NCI-H1092 treated with DMSO at 0.1 percent for 48 hours (cell line): ENCODE measurements at places on chromosomes 4 and X.

DNA sequence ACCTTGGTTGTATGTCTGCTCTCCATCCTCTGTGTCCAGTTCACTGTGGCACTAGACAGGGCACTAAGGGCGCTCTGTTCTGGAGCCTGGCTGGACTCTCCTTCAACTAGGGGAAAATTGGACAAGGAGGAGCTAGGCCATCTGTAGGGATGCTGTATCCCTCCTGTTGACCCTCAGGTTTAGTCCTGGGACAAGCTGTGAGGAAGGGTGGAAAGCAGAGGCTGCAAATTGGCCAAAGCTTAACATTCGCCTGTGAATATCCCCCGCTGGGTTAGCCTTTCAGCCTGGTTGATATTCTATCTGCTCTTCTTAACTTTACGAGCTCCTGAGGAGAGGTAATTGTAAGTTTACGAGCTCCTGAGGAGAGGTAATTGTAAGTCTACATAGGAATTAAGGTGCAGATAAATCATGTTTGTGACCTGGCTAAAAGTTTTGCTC is 64.4 kb upstream of the ENPEP start:
- no peak for DNase-seq

GRCh38 chr4:122602277-122603142 is 18.4 kb downstream of the IL21 start:
- peak; percentile 21 for DNase-seq

GRCh38 chr4:148447681-148448080 is 5.5 kb upstream of the NR3C2 start:
- no peak for DNase-seq

- DNase-seq, result no peak
Measured at GRCh38 chrX:72340626-72341025, 34.9 kb upstream of the CITED1 start.

DNA sequence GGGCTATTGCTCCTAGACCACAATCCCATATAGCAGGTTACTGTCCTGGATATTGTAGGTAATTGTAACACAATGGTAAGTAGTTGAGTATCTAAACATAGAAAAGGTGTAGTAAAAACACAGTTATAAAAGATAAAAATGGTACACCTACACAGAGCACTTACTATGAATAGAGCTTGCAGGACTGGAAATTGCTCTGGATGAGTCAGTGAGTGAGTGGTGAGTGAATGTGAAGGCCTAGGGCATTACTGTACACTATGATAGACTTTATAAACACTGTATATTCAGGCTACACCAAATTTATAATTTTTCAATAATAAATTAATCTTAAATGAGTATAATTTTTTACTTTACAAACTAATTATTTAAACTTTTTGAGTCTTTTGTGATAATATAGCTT is 425.7 kb downstream of the PABPC4L start:
- DNase-seq, result no peak

DNA sequence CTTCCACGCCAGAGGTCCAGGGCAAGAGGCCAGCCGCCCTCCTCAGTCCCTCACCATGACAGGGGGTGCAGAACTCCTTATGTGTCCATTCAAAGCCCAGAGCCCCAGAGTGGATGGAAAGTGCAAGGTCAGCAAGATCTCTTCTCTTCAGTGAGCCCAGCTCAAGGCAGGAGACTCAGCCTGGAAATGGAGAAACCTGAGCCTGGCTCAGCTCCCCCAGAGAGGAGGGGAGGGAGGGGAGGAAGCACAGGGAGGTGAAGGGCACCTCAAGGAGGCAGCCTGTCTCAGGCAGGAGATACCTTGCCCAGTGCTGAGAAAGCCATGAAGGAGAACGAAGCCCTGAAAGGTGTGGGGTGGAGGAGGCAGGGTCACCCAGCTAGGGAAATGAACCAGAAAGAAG is 121.8 kb upstream of the PJA1 start:
- no peak for DNase-seq

DNA sequence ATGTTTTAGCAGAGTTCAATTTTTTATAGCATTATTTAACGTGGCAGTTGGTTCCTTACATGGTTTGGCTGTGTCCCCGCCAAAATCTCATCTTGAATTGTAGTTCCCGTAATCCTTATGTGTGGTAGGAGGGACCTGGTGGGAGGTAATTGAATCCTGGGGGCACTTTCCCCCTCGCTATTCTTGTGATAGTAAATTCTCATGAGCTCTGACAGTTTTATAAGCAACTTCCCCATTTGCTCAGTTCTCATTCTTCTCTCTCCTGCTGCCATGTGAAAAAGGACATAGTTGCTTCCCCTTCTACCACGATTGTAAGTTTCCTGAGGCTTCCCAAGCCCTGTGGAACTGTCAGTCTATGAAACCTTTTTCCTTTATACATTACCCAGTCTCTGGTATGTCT is 329.5 kb downstream of the GRIA2 start:
- DNase-seq, result no peak

GRCh38 chrX:95764972-95765451 is 919.6 kb upstream of the DIAPH2 start:
- DNase-seq, result peak; percentile 25

GRCh38 chr4:158996669-158997074 is 106.2 kb upstream of the RAPGEF2 start:
- DNase-seq, result peak; percentile 27

DNA sequence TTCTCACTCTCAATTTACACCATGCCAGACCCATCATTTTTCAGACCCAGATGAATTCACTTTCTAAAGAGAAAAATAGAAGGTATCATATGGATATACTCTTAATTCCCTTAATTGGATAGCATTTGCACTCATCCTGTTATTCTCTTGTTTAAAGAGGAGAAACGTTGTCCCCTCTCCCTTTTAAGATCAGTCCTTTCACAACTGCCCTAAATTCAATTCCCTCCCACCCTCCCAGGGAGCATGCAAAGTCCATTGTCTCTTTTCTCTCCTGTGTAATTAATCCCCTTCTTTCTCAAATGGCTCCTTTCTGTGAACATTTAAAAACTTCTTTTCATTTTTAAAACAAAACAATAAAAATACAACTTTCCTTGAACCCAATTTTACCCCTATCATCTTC is 124.7 kb upstream of the TLL1 start:
- no peak for DNase-seq

DNA sequence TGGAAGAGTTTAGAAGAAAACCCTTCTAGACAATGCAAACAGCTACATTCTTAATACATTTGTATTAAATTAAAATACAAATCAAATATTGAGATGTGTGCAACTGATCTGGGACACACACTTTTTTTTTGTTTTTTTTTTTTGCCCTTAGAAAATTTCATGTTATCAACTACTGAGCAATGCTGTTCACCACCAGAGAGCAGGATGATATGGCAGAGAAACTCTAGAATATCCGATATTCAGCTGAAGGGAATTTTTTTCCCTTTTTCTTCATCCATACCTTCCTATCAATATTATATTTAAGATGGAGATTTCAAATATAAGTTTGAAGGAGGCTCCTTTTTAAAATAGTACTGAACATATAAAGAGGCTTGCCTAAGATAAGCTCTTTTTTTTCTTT is 1.0 kb downstream of the NDST3 start:
- DNase-seq, result no peak

DNA sequence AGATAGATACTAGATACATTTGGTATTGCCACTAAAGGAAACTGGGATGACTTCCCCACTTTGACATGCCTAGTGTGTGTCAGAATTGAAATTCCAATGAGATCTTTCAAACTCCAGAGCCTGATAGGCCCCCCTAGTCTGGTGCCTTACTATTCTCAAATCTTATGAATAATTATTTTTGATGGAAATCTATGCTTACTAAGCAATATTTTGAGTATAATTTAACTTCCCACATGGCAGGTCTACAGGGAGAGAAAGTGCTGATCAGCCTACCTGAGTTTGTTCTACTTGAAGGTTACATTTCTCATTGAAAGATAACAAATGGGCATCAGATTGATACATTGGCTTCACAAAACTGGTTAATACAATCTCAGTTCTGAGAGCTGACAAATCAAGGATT is 415.7 kb upstream of the BOD1L1 start:
- DNase-seq, result no peak

- DNase-seq, result no peak
Measured at GRCh38 chr4:74968456-74969164, 35.7 kb downstream of the PARM1 start.

- DNase-seq, result no peak
Measured at GRCh38 chrX:3052860-3053259, 11.6 kb downstream of the ARSF start.

- DNase-seq, result no peak
Measured at GRCh38 chr4:186170966-186171365, 20.4 kb upstream of the CYP4V2 start.

GRCh38 chr4:11782859-11783258 is 354.2 kb upstream of the HS3ST1 start:
- DNase-seq, result no peak

GRCh38 chr4:87895964-87896621 is 63.3 kb downstream of the MEPE start:
- no peak for DNase-seq

GRCh38 chr4:99950913-99951254 is 809 bp upstream of the H2AZ1 start:
- DNase-seq, result no peak

- no peak for DNase-seq
Measured at GRCh38 chrX:7086384-7086783, 61.1 kb upstream of the STS start.

DNA sequence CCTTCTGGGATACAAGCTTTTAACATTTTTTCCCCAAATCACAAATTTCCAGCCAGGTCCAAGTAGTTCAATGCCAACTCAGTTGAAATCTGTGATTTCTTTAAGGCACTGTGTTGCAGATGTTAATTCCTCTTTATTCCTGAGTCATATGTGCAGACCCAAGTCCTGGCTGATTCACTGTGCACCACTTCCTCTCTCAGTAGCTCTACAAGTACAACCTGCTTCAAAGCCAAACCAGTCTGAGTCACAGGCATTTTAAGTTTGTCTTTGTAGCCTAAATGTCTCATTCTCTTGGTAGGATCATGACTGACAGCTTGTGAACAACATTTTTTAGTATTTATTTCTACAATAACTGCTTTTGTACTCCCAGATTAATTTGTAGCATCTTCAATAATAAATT is 165.6 kb upstream of the S100G start:
- DNase-seq, result no peak

DNA sequence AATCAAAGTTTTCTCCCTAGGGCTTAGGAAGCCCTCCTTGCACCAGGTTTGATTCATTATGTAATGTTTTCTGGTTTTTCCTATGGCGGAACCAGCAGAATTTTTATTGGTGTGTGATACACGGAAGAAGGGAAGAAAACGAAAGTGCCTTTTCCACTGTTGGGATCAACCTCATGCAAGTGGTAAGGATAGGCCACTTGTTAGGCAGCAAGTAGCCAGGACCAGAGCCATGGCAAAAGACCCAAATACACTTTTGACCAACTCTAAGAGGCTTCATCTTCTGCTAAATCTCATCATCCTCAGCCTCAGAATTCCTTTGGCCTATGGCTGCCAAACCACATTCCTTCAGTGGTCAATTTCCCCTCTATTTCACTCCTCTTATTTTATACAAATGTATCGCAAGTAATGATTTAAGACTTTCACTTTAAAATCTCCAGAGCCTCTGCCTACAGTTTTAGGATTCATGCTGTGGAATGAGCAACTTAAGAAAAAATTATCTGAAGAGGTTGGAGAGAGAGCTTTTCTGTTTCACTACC is 21.2 kb downstream of the PPAT start:
- no peak for DNase-seq

DNA sequence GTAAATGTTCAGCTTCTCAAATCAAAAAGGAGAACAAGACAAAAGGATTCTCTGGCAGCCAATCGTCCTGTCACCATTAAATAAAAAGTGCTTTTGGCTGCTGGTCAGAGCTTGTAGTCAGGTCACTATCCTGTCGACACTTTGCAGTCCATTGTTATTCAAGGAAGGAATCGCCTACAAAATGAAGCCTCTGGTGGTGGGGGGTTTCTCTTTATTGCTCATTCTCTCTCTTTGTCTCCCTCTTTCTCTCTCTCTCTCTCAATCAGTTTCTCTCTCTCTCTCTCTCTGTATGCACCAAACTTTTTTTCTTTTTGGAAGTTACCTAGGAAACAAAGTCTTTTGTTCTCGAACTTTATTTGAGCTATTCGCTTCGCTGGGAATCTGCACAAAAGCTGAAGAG is 17.6 kb upstream of the SCML1 start:
- DNase-seq, result no peak

DNA sequence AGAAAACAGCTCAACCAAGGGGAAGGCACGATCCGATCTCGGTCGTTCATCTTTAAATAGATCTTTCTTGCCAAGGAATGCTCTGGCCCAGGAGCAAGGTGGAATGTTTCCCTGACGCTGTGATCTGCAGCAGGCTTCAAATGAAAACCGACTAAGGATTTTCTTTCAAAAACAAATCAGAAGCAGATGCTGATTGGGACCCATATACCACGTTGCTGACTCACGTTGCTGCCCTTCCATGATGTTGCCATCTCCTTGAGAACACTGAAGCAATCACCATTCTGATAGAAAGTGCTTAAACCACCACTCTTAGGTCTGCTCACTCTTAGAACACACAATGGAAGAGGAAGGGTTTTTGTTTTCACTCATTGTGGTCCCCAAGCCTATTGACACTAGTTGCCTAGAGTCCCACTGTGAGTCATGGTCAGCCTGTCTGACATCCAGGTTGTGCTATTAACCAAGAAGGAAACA is 26.1 kb downstream of the LAMTOR3 start:
- DNase-seq, result no peak

DNA sequence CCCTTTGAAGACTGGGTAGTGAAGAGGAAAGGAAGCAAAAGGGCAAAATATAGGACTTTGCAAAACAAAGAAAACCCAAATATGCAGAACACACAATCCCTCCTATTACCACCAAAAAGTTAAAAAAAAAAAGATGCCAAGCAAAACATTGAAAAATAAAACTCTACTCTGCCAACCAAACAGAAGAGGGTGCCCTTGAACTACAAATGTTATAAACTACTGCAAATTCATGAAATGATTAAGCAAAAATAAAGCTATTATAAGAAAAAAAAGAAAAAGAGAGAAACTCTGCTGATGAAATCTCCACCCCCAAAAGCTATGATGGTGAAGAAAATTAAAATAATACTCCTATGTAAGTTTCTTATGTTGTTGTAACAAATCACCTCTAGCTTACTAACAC is 168.5 kb upstream of the STK26 start:
- no peak for DNase-seq

- no peak for DNase-seq
Measured at GRCh38 chrX:153646620-153647373, at the start of gene DUSP9. DUSP9 (plus strand) TSS chrX:153647203; CDS start chrX:153647954, 751 bp downstream.

- DNase-seq, result no peak
Measured at GRCh38 chrX:129808829-129809796, 29.4 kb downstream of the SASH3 start.

GRCh38 chr4:76641351-76641750 is 206.3 kb downstream of the SHROOM3 start:
- peak; percentile 43 for DNase-seq

DNA sequence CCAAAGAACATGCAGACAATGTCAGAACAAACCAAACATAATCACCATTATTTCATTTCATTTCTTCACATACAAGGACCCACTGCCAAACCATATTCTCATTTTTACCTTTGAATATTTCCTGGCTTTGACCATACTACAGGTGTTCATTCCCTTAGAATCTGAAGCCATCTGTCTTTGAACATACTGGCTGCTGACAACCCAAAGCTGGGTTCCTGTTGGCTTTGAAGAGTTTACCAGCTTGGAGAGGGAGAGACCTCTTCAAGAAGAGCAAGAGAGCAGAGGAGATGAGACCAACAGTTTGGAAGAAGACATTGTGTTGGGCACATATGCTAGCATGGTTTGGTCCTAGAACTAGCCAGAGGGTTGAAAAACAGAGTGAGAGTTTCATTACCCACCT is 145.6 kb upstream of the KCNIP4 start:
- DNase-seq, result no peak

- no peak for DNase-seq
Measured at GRCh38 chrX:112513154-112513553, 166.6 kb downstream of the LHFPL1 start.
